ENCODE measurements at places on chromosomes 1 and 21.

GRCh38 chr1:25520446-25521061, 22.9 kb upstream of the LDLRAP1 start:
- no peak for DNase-seq

DNA sequence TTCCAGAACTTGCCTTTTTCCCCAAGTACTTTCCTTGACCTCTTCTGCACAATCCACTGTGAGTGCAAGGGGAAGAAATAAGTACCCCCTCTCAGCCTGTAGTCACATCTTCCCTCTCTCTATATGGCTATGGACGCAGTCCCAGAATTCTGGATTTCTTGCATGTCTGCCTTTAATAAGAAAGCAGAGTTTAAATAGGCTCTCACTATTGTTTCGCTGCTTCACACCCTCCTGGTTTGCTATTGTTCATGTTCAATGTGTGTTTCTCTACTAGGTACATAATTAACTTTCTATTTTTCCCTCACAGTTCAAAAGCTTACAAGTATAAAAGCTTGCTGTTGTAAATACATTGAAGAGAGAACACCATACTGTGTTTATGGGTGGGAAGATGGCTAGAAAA, 181.5 kb upstream of the C1orf105 start:
- no peak for DNase-seq

DNA sequence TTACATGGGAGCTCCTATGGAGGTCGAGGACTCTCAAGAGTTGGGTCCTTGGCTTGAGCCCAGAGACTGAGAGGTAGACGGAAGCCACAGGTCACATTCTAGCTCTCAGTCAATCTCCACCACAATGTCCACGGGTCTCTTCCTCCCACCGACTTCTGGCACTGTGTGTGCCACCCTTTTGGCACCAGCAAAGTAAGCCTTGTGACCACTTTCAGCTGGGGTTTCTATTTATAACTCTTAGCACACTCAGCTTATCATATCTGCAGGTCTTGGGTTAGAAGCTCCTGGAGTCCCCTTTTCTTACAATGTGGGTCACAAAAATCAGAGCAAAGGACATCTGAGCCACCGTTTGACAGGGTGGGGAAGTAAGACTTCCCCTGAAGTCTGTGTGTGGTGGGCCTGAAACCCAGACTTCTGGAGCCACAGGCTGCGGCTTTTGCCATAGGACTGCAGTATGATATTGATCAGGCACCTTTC, 28.3 kb downstream of the NCMAP start:
- DNase-seq = no peak

DNA sequence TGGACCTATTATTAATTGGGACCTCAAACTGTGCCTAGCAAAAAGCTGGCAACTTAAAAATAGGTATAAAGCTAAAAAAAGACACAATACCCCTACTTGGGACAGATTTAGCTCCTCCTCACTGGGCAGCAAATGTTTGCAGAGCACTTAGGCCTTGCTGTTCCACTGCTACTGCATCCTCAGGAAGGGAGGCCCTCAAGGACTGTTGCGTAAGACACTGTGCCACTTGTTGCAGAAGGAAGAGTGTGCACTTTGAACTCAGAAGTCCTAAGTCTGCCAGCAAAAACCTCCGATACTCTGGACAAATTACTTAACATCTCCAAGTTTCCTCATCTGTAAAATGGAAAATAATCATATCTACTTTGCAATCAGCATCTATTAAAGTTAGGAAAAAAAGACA, 322.9 kb downstream of the BARHL2 start:
- no peak for DNase-seq

GRCh38 chr1:69167876-69168275, 399.8 kb upstream of the LRRC7 start:
- no peak for DNase-seq

DNA sequence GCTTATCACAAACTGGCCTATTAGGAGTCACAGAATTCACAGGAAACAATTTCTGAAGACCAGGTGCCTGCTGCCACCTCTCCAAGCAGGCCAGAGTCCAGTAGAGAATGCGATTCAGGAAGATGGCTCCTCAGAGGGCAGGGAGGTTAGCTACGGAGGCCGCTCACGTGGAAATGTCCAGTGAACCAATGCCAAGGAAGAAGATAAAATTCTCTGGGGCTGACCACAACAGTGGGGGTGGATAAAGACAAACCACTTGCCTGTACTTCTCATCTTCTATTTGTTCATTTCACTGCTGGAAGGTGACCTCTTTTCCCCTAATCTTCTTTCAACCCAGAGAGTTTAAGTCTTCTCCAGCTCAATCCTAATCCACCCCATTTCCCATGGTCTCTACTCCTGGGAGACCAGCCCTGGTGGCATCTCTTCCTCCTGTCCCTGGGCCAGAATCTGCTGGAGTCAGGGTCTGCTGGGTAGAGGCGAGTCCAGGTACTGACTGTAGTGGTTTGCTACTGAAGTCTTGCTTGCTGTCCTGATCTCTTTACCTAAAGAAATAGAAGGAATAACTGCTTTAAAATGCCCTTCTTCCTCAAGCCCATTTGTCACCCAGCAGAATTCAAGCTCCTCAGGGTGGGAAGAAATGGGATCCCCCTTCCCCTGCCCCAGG, 3.2 kb downstream of the PSRC1 start:
- no peak for DNase-seq

GRCh38 chr1:150973258-150973835, 1.3 kb downstream of the CERS2 start:
- DNase-seq = no peak

- no peak for DNase-seq
These were observed 54.1 kb downstream of the KCNJ15 start for GRCh38 chr21:38310646-38311485.

DNA sequence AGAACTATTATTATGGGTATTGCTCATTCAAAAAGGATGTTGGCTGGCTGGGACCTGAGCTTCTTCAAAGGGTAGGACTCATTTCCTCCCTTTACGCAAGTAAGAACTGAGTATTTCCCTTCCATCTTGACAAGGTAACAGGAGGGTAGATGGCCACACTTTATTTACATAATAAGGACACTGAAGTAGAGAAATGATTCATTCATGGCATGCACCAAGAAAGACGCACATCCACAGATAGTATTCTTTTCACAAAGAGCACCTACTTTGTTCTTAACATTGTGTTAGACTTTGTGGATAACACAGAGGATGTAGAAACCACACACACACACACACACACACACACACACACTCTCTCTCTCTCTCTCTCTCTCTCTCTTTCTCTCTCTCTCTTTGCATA, 82.9 kb downstream of the FAM78B start:
- no peak for DNase-seq

GRCh38 chr1:869499-870244, 54.1 kb upstream of the SAMD11 start:
- no peak for DNase-seq

- no peak for DNase-seq
These were observed 52.0 kb upstream of the ADAR start for GRCh38 chr1:154659823-154660592.

Data from RWPE2 (cell line).